Tibial artery (tissue), 4 donors: ENCODE measurements at places on chromosomes 1 and 21.

DNA sequence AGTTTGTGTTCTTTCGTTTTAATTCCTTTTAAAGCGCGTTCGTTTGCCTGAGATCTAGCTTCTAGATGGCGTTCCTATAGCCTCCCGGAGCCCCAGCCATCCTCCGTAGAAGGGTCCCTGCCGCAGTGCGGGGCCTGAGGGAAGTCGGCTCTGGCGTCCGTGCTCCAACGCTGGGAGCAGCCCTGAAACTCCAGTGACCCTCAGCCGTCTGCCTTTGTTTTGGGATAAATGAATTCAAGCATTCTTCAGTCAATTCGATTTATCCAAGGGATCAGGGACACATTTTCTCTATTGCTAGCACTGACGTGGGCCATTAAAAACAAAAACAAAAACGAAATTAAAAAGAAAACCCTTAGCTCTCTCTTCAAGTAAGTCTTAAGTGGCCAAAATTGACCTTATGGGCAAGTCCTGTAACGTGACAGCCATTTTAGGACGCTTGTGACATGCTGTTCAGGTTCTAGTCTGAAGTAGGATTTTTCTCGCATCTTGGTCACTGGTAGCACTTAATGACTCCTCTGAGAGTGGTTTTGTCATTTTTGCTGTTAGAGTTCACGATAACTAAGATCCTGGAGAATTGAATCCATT is 742 bp upstream of the HSPA13 start:
- DNase-seq, result no peak

DNA sequence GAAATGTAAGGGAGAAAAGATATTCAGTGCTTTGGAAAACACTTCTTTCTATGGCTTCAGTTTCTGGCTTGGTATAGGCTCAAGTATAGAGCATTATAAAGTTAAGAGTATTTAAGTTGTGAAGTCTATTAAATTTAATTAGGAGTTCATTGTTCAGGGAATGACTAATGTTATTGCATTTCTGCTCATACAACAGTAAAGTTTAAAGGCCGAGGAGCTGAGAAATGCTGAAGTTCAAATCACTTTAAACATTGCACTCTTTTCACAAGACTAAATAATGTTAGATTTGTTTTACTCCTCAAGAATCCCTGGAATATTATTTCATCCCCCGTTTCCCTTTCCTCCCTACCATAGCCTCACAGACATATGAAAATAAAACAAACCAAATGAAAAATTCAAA is 30.1 kb downstream of the RGS5 start:
- DNase-seq, result no peak

GRCh38 chr1:112840631-112841624 is 115.1 kb downstream of the SLC16A1 start:
- DNase-seq, result no peak

DNA sequence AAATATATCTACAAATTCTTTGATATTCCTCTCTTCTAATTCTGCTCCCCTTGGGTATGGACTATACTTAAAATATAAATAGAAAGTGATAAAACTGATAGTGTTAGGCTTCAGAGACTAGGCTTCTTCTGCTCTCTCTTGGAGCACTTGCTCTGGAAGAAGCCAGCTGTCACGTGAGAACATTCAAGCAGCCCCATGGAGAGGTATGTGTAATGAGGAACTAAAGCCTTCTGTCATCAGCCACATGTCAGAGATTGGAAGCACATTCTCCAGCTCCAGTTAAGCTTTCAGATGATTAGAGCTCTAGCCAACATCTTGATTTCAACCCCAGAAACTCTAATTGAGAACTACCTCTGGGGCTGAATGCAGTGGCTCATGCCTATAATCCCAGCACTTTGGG is 34.3 kb downstream of the XKR8 start:
- no peak for DNase-seq

GRCh38 chr1:198153103-198153502 is 3.7 kb upstream of the NEK7 start:
- DNase-seq, result peak; percentile 84

DNA sequence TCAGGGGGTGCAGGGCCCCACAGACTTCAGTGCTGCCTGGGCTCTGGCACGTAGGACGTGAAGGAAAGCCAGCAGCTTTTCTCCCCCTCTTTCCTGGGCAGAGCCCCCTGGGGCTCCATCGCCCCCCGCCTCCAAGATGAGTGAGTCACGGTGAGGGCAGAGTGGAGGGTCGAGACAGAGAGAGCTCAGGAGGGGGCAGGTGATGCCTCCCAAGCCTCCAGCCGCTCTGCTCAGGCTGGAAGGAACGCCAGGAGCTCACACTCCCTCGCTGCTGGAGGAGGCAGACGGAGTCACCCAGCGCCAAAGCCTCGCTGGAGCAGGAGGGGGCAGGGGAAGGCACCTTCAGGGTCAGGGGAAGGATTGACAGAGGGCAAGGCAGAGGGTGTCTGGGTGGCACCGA is 119.5 kb downstream of the CASZ1 start:
- DNase-seq, result no peak

DNA sequence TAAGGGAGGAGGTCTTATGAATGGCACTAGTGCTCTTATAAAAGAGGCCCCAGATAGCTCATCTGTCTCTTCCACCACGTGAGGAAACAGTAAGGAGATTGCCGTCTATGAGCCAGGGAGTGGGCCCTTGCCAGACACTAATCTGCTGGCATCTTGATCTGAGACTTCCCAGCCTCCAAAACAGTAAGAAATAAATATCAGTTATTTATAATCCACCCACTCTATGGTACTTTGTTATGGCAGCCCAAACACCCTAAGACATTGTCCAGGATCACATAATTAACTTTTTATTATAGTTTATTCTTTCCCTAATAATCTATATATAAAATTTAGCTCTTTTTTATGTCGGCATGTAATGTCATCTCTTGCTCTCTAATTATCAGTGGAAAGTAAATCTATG is 144.0 kb upstream of the IRF2BP2 start:
- DNase-seq, result no peak

DNA sequence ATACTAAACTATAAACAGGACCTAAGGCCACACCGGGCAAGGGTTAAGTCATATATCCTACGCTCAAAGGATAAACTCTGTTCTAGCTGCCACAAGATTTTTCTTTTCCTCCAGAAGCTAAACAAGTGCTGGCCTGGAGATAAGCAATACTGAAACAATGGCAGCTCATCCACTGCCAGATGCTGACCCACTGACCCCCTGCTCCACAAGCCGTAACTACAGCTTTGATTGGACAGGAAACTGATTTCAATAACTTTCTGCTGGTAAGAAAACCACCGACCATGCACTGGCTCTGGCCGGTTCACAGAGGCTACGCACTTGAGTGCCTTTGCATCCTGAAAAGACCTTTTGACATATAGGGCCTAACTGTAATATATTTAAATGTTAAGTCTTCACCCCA is 51.3 kb upstream of the PLA2G2C start:
- DNase-seq, result no peak

DNA sequence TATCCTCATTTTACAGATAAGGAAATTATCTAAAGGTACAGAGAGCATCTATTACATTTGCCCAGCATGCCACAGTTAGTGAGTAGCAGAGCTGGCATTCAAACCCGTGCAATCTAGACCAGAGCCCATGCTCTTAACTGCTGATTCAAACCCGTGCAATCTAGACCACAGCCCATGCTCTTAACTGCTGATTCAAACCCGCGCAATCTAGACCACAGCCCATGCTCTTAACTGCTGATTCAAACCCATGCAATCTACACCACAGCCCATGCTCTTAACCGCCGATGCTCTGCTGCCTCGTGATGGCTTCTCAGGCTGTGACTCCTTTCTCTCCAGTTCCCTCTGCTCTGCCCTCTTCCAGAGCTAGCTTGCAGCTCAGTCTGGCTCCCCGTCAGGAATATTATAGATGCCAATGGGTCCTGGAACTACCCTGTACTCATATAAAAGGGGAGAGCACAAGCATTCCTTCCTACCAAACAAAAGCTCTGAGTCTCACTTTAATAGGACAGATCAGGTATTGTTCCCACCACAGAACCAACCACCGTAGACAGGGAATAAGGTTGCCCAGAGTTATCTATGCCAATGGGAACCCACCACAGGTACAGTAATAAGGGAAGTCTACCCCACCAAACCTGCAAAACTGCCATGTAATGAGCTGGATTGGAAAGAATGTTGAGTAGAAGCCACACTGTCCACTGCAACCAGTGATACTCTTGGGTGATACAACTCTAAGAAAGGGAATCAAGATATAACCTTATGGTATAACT is 78.4 kb downstream of the SMYD3 start:
- DNase-seq, result no peak

GRCh38 chr1:119960501-119960900 is 64.2 kb upstream of the ADAM30 start:
- DNase-seq, result no peak

GRCh38 chr1:41404308-41404761 is 43.1 kb downstream of the FOXO6 start:
- DNase-seq, result no peak

DNA sequence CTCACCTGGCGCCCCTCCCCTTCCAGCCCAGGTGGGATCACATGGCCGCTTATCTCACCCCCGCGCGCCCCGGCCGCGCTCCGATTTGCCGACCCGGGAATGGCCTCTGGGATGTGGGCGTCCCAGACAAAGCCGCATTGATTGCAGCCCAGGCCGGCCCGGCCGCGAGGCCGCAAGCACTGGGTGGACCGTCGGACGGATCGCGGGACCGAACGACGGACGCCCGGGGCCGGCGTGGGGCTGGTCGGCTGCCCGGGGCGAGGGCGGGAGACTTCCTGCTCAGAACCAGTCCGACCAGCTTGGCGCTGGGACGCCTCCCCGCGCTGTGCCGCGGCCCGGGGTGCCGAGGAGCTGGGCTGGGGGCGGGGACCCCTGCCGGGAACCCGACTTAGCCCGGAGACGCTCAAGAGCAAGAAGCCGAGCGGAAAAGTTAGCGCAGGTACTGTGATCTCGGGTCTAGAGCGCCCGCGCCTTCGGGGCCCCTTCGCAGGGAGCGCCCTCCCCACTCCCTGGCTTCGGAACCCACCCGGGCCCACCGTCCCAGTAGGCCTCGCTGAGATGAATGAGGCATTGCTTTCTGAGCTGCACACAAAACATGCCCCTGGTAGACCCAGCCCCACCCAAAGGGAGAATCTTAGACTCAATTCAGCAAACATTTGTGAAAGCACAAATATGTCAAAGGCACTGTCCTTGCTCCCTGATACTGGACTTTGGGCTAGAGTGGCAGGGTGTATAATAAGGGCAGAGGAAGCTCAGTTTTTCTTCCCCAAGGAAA is 415 bp upstream of the LAD1 start:
- DNase-seq, result no peak

- no peak for DNase-seq
Measured at GRCh38 chr1:10889650-10890353, 93.4 kb upstream of the CASZ1 start.

- no peak for DNase-seq
Measured at GRCh38 chr1:116478621-116479020, 92.2 kb downstream of the CD58 start.

DNA sequence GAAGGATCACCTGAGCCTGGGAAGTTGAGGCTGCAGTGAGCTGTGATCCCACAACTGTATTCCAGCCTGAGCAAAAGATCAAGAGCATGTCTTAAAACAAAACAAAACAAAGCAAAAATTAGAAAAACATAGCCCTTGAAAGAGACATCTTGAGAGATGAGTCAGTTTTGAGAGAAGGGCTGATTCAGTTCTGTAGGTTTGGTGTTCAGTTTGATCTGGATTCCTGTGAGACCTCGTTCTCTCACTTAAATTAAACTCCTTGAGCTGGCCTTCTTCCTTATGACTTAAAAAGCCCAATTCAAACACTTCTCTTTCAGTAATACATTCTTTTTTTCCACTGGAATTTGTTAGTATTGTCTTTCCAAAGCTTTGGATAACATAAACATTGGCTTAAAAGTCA is 164.2 kb downstream of the NRIP1 start:
- no peak for DNase-seq

- DNase-seq, result no peak
Measured at GRCh38 chr1:820962-821361, 102.8 kb upstream of the SAMD11 start.

- no peak for DNase-seq
Measured at GRCh38 chr1:209307846-209308245, 275.7 kb upstream of the CAMK1G start.

GRCh38 chr1:59309795-59310548 is 13.1 kb downstream of the FGGY start:
- DNase-seq, result no peak

- DNase-seq, result no peak
Measured at GRCh38 chr1:68624233-68624632, 127.4 kb upstream of the DEPDC1 start.

DNA sequence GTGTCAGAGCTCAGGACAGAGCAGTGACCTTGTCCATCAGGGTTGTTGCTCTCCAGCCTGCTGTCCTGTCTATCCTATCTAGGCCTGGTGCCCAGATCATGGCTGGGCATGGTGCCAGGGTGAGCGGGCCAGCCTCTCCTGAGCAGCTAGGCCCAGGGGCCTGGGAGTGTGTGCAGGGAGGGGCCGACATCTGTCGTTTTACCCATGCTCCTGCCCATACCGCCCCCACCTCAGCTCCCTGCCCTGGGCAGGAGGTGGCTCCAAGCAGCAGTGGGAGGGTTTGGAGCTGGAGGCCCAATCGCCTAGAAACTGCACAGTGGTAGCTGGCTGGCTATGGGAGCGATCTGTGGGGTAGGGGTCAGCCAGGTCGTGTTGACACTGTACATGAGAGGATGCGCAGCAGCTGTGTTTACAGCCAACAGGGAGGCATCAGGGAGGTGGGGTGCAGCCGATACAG is 6.5 kb downstream of the INSRR start:
- no peak for DNase-seq

GRCh38 chr1:216554934-216555333 is 131.7 kb upstream of the USH2A start:
- DNase-seq, result no peak

DNA sequence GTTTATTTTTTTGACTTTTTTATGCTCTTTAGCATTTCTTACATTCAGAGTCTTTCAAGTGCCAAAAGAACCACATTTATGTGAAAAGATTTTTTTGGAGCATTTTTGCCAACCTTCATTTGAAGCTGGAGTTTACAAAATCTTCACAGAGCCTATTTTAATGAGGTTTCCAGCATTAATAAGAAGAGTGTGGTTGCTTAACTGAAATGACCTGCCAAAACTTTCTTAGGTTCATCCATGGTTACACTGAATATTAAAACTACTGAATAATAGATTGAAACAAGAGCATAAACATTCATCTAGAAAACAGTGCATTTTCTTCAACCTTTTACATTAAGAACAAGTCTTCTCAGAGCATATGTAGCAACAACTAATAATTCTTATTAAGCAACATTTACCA is 672.3 kb upstream of the CXADR start:
- DNase-seq, result no peak
